ENCODE measurements at places on chromosomes 11 and 22.

GRCh38 chr11:2807025-2807681 is 78.4 kb downstream of the CDKN1C start:
- DNase-seq: no peak

DNA sequence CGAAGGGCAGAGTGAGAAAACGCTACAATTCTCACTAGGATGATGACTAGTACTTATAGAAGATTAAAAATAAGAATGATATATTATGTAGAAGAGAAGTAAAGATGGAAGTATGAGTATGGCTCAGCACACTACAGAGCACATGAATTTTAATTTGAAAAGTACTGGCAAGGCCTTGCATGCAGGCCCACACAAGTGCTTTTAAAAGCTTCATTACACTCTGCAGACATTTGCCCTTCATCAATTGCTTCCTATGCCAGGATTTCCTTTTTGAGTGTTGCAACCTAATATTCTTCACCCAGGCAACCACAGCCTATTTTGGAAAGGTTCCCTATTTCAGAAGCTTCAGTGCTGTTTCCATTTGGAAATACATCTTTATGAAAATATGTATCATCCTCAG is 81.1 kb downstream of the LARGE2 start:
- no peak for DNase-seq

- no peak for DNase-seq
Observed at GRCh38 chr11:40683010-40683409, 776.4 kb downstream of the LRRC4C start.

DNA sequence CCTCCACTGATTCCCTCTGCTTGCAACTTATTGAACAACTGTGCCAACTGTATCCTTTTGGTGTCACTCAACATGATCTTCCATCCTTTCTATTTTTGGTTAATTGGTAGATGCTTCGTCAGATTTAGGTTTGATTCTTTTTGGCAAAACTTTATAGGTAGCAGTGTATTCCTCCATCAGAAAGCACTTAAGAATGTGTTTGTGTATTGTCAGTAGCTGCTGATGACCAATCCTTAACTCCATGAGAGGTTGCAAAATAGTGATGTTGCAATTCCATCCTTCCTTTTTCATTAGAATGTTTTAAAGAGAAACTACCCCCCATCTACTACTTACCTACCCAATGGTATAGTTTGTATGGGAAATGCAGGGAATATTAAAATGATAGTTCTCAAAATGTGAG is 22.1 kb downstream of the FAM76B start:
- no peak for DNase-seq

DNA sequence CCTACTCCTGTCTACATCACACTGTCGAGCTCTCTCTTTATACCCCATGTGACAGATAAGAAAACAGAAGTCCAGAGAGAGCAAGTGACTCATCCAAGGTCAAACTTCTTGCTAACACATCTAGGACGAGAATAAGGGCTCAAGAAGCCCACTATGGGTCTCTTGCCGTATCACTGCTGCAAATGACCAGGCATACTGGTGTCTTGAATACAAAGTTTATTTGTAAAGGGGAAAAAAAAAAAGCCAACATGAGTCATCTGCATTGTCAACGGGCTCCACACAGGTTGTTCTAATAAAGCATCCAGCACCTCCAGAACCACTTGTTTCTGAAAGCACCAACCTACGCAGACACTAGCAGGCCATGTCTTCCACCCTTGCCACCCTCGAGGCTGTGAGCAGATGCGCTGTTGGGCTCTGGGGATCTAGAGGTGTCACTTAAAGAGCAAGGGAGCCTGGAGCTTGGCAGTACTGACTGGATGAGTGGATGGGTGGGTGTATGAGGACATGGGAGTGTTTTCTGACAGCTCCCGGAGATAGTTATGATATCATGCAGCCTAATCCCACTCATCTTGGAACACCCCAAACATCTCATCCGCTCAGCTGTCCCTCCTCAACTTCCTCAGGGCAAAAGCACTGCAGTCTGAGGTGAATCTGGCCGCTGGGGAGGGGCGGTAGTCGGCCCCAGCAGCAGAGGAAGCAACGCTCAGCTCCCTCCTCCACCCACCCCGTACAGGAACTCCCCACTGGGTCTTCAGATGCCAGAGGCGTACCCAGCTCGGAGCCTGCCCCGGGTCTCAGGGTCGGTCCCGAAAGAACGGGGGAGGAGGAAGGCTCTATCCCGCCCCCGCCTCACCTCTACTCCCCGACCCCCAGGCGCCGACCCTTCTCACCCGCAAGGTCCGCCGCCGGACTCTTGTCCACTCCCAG is 1.0 kb downstream of the SMCO4 start:
- DNase-seq: no peak

GRCh38 chr11:58503361-58503856 is 4.5 kb downstream of the OR5B21 start:
- no peak for DNase-seq

GRCh38 chr11:128766591-128767081 is 72.8 kb downstream of the FLI1 start:
- no peak for DNase-seq

- DNase-seq: no peak
Observed at GRCh38 chr11:128689591-128689947, 4.3 kb upstream of the FLI1 start.

- DNase-seq: no peak
Observed at GRCh38 chr11:13214276-13214675, 63.3 kb upstream of the BMAL1 start.
